ENCODE measurements at places on chromosomes 12 and 14. TPM values are rescaled to one million over a fixed set of nuclear protein-coding genes. Genes with fewer than 3 reads are reported as not detected.

Gene CLEC14A
- total RNA-seq, result 31.4 TPM

Gene SERPINA3
- 140 TPM for total RNA-seq

Gene HCAR3
- 0.41 TPM for total RNA-seq

Gene CCDC184
- total RNA-seq, result 5.6 TPM

Gene ZFC3H1
- total RNA-seq, result 101 TPM

Gene OTOGL
- 0.14 TPM for total RNA-seq

Gene DDN
- total RNA-seq, result not detected

- H3K4me3 ChIP-seq, result no peak overlapping the region
- no peaks in the 10 kb centered on the region for H3K36me3 ChIP-seq
- H3K4me1 ChIP-seq, result peaks cover 9% of the 10 kb centered on the region
- no peaks in the 10 kb centered on the region for H3K27me3 ChIP-seq
Measured at GRCh38 chr12:41120211-41120610, 67.9 kb upstream of the PDZRN4 start.

- no peak overlapping the region for H3K27ac ChIP-seq
- H3K4me1 ChIP-seq, result no peaks in the 10 kb centered on the region
- no peaks in the 10 kb centered on the region for H3K27me3 ChIP-seq
Measured at GRCh38 chr14:57413849-57414248, 23.5 kb downstream of the NAA30 start.

DNA sequence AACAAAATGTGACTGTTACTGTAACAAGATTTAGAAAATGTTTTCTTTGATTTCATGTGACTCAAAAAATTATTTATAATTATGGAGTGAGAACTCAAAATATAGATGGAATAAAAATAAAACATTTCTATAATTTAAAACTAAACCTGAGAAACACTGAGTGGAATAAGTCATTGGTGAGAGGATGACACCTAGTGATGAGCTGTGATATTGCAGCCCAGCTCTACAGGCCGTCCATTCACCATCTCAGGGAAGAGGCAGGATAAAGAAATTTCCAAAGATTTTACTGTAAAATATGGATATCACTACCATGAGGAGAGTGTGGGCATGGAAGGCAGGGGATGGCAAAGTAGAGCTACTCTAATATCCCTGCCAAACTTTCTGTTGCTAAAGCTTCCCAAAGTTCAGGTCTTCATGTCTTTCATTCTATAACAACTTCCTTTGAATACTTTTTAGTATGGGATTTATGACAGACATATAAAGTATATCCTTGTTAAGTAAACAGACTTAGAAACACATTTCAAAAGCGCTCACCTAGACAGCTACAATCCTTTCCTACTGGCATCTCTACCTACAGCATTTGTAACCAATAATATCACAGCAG is 308.0 kb downstream of the ITPR2 start:
- no peaks in the 10 kb centered on the region for H3K27me3 ChIP-seq
- H3K4me3 ChIP-seq, result no peak overlapping the region
- no peak overlapping the region for H3K27ac ChIP-seq
- H3K4me1 ChIP-seq, result no peaks in the 10 kb centered on the region
- no peaks in the 10 kb centered on the region for H3K36me3 ChIP-seq

- peak overlapping the region; percentile 41 for H3K27ac ChIP-seq
- no peaks in the 10 kb centered on the region for H3K27me3 ChIP-seq
- no peaks in the 10 kb centered on the region for H3K36me3 ChIP-seq
- peaks cover 43% of the 10 kb centered on the region for H3K4me1 ChIP-seq
- no peak overlapping the region for H3K4me3 ChIP-seq
Measured at GRCh38 chr12:100123316-100124095, 19.2 kb downstream of the BLTP3B start.

GRCh38 chr14:65745396-65746190 is 333.1 kb downstream of the FUT8 start:
- peaks cover 6% of the 10 kb centered on the region for H3K36me3 ChIP-seq
- no peak overlapping the region for H3K27ac ChIP-seq
- no peak for DNase-seq
- H3K4me1 ChIP-seq, result no peaks in the 10 kb centered on the region

DNA sequence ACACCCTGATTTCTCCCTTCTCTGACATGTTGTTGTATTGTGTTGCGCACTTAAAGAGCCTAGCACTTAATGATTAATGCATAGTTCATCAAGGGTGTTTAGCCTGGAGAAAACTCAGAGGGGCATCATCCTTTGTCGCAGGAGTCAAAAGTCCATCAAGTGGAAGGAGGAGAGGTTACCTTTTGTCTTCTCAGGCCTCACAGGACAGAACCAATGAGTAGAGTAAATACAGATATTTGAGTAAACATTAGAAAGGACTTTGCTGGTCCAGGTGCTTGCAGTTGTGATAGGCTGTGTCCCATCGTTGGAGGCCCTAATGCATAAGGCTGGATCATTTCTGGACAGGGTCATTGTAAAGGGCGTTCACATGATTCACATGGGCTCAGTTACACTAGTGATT is 430.9 kb downstream of the PCNX1 start:
- no peaks in the 10 kb centered on the region for H3K36me3 ChIP-seq
- H3K27ac ChIP-seq, result no peak overlapping the region
- peaks cover 3% of the 10 kb centered on the region for H3K4me1 ChIP-seq

DNA sequence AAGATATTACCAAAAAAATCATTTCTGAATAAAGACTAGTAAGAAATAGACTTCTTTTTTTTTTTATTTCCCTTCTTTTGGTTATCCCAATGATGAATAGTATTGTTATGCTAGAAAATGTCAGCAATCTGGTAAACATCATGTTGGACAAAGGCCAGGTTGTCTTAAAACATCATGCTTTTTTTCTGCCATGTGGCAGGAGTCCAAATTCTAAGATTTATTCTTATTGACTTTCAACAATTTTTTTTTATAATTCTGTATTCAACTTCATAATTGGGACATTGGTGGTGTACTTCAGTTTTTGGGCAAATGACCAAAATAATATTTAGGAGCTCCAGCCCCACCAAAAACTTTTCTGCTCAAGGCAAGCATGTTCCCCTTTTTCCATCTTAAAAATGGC is 10.5 kb downstream of the DCN start:
- no peak overlapping the region for H3K4me3 ChIP-seq
- no peak overlapping the region for H3K27ac ChIP-seq
- no peak for DNase-seq
- no peaks in the 10 kb centered on the region for H3K4me1 ChIP-seq
- no peaks in the 10 kb centered on the region for H3K27me3 ChIP-seq
- H3K36me3 ChIP-seq, result no peaks in the 10 kb centered on the region

DNA sequence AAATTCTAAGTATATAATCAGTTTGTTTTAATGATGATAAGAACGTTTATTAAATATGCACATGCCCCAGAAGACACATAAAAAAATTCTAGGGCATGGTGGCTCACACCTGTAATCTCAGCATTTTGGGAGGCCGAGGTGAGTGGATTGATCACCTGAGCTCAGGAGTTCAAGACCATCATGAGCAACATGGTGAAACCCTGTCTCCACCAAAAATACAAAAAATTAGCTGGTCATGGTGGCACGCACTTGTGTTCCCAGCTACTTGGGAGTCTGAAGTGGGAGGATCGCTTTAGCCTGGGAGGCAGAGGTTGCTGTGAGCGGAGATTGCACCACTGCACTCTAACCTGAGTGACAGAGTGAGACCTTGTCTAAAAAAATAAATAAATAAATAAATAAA is 4.0 kb downstream of the CD69 start:
- DNase-seq, result no peak
- H3K36me3 ChIP-seq, result no peaks in the 10 kb centered on the region
- H3K27ac ChIP-seq, result no peak overlapping the region
- H3K4me1 ChIP-seq, result no peaks in the 10 kb centered on the region
- H3K4me3 ChIP-seq, result no peak overlapping the region
- H3K27me3 ChIP-seq, result no peaks in the 10 kb centered on the region

All from thoracic aorta (tissue), 2 donors.